AML-193 (cell line): ENCODE measurements at places on chromosomes 7 and 10.

DNA sequence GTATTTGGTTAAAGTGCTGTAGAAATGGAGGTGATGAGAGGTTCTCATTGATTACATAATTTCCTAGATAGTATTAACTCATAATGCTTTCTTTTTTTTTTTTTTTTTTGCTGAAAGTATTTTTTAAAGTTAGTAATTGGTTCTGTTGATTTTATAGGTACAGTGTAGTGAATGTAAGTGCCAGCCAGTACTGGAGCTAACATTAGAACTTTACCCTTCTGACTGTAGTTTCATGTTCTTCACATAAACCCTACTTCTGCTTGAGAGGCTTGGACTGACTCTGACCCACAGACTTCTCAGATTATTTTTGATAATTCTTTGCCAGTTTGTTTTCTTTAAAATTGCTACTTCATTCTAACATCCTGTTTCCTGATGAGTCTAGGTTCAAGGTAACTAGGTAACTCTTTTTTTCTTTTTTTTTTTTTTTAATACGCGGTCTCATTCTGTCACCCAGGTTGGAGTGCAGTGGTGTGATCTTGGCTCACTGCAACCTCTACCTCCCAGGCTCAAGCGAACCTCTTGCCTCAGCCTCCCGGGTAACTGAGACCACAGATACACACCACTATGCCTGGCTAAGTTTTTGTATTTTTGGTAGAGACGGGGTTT lies 92.2 kb upstream of the OIT3 start:
- no peak for DNase-seq

DNA sequence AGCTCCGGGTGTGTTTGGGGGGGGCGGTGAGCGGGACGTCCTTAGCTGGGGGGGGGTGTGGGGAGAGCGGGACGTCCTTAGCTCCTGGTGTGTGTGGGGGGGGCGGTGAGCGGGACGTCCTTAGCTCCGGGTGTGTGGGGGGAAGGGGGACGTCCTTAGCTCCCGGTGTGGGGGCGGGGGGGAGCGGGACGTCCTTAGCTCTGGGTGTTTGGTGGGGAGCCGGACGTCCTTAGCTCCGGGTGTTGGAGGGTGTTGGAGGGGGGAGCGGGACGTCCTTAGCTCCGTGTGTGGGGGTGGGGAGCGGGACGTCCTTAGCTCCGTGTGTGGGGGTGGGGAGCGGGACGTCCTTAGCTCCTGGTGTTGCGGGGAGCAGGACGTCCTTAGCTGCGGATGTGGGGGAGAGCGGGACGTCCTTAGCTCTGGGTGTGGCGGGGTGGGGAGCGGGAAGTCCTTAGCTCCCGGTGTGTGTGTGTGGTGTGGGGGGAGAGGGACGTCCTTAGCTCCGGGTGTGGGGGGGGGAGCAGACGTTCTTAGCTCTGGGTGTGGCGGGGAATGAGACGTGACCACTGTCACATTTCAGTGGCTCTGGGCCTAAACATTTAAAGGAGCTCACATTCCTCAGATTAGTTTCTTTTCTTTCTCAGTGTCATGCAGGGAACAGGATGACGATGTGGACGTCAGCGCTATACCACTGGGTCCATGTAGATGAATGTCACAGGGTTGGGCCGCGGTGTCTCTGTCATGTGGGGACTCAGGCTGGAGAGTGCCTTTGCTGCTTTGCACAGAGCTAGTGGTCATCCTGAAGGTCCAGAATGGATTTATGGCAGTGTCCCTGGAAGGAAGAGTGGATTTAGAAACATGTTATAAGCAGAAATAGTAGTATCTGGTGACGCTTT lies 7.5 kb downstream of the DYNC2I1 start:
- DNase-seq: peak; percentile 28

DNA sequence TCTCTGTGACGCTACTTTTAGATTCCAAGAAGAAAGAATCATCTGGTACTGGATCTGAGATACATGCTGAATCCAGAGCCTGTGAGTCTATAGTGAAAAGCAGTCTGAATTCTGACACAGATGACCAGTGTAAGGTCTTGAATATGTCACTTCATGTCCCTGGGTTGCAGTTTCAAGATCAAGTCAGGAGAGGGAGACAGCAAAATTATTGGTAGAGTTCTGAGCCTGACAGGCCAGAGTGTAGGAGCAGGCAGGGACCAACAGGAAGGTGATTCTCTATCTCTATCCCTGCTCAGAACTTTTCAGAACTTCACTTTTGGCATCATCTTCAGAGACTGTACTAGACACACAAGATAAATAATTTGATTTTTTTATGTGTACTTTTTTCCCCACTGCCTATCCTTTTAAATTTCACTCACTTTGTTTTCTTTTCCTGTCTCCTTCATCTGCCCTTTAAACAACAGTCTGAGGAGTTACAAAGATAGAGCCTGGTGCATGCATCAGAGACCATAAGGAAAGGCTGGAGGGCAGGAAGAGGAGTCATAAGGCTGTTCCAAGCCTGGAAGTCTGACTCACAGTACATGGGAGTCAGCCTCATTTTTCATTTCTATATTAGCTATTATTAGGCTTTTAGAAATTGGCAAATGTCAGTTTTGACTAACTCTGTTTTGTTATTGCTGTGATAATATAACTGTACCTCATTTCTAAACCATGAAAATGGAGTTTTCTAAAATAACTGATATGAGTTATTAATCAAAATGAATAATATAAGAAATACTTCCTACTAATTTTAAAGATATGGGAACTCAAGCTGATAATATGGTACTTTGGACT lies 120.2 kb upstream of the TMEM229A start:
- DNase-seq: peak; percentile 2

DNA sequence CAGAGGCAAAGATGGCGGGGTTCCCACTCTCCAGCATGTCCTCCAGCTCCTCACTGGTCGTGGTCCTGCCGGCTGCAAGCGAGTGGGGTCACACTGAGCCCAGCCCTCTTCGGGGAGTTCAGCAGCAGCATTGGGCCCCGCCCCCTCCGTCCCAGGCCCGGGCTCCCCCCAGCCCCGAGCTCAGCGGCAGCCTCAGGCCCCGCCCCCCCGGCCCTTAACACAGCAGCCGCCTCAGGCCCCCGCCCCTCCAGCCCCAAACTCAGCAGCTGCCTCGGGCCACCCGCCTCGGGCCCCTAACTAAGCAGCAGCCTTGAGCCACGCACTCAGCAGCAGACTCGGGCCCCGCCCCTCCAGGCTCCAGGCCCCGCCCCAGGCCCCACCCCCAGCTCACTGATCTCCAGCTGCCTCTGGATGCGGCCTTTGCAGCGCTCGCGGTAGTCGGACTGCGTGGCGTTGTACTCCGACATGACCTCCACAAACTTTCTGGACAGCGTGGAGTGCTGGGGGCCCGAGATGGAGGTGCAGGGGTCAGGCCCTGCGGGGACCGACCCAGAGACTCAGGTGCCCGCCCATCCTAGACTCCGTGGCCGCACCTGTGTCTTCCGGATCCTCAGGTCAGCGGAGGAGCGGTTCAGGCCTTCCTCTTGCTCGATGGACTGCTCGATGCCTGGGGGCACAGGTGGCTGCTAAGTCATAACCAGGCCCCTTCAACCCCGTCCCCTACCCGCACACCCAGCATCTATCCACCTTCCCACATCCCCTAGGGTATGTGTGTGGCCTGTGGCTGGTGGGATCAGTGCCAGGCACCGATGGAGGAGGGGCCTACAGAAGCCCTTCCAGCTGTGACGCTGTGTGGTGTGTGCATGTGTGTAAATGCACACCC lies 15.5 kb downstream of the STX1A start:
- DNase-seq: no peak

GRCh38 chr7:95628831-95629439 lies 32.6 kb upstream of the PDK4 start:
- DNase-seq: no peak
